GOT3 (cell line): ENCODE measurements at places on chromosomes 5 and 9.

- DNase-seq = no peak
Measured at GRCh38 chr9:15834541-15834940, 281.7 kb downstream of the CCDC171 start.

DNA sequence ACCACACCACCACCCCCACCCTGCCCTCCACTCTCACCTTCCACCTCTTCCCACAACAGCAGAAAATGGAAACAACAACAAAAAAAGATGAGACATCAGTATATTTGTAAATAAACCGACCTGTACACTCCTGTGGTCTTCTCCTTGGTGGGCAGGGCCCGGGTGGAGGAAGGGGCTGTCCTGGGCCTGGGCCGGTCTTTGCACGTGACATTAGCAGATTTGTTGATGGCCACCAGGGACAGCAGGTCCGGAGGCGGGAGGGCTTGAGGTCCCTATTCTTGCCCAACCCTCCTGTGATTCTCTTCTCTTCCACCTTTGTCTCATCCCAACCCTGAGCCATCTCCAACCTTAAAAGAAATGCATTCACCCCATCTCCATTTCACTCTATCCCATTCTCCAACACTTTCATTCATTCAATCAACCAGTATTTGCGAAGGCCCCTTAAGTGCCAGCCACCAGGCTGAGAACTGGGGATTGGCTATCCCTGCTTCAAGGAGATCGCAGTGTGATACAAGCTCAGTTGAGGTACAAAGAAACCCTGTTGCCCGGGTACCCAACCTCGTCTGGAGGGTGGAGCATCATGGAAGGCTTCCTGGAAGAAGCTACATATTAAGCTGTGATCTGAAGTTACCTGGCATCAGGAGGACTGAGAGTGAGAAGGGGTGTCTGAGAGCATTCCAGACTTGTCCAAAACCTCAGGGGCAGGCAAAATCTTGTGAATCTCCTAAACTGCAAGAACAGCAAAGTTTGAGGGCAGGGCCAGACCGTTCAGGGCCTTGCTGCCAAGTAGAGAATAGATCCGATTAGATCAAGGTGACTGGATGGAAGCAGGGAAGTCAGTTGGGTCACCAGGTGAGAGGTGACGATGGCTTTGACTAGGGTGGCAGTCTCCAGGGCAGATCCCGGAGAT lies 87.4 kb downstream of the LMX1B start:
- DNase-seq = no peak

DNA sequence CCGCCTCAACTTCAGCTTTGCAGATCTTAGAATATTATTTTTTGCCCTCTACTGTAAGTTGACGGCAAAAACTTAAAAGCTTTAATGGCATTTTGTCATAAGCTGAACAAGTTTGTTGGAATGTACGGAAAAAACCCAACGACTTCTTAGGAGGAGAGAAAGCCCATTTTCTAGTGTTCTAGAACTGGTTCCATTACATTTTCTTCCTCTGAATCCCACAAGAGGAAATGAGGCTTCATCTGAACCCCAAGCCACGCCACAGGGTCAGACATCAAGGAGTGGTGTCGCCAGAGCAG lies 113.7 kb downstream of the LHFPL2 start:
- no peak for DNase-seq

- DNase-seq = no peak
Measured at GRCh38 chr9:81984928-81985327, 3.6 kb upstream of the SPATA31D1 start.

- DNase-seq = no peak
Measured at GRCh38 chr9:129606161-129607026, 14.5 kb downstream of the C9orf50 start.

DNA sequence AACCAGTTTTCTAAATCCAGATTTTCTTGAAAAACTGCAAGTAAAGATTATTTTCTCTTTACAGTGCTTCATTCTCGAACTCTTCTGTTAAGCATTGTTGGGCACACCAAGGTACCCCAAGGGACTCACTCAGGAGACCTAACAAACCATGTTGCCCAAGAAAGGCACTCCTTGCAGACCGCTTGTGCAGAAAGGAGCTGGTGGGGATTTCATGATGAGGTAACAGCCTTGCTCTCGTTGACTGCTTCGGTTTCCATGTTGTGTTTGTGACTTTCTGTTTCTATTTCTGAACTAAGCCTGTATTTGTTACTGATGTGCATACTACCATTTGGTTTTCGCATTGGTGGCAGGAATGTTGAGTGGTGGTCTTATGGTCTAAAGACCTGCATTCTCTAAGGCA lies 266.6 kb upstream of the DAP start:
- DNase-seq = no peak

- DNase-seq = no peak
Measured at GRCh38 chr5:87113861-87114260, 153.8 kb upstream of the RASA1 start.

DNA sequence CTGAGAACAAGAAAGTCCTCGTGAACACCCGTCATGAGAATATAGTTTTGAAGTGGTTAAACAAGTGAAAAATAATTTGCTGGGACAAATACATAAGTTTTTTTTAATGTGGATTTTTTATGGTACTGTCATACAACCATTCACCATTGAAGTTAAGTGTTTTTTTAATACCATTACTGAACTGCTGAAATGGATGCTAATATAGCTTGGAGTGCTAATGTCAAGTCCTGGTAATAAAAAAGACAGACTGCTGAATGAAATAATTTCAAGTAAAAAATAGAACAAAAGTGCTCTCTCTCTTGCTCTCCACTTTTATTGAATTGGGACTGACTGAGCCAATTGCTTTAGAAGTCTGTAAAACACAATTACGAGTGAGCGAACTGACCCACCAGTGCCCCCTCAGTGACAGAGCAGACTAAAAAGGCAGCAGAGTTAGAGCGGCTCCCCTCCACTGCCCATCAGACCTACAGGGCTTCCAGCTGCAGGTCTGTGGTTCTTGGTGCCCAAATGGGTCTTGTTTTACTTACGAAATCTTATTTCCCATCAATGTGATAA lies 442.5 kb downstream of the BNC2 start:
- DNase-seq = no peak

GRCh38 chr5:4191703-4192102 lies 596.1 kb downstream of the IRX1 start:
- DNase-seq = no peak
